Sigmoid colon (tissue), 7 donors: ENCODE measurements at places on chromosomes 13 and 19. TPM values are rescaled to one million over a fixed set of nuclear protein-coding genes. Genes with fewer than 3 reads are reported as not detected.

The ZNF563 gene
- total RNA-seq = 5.7 TPM

GRCh38 chr19:4878491-4878968 is 11.1 kb upstream of the PLIN3 start:
- peak overlapping the region; percentile 75 for H3K27ac ChIP-seq
- H3K4me1 ChIP-seq = peaks cover 15% of the 10 kb centered on the region
- H3K36me3 ChIP-seq = no peaks in the 10 kb centered on the region
- DNase-seq = no peak
- no peak overlapping the region for H3K4me3 ChIP-seq

- DNase-seq = no peak
- H3K27ac ChIP-seq = peak overlapping the region; percentile 61
- H3K36me3 ChIP-seq = no peaks in the 10 kb centered on the region
- peak overlapping the region; percentile 49 for H3K4me3 ChIP-seq
Measured at GRCh38 chr19:16896146-16897028, 7.6 kb downstream of the F2RL3 start.

DNA sequence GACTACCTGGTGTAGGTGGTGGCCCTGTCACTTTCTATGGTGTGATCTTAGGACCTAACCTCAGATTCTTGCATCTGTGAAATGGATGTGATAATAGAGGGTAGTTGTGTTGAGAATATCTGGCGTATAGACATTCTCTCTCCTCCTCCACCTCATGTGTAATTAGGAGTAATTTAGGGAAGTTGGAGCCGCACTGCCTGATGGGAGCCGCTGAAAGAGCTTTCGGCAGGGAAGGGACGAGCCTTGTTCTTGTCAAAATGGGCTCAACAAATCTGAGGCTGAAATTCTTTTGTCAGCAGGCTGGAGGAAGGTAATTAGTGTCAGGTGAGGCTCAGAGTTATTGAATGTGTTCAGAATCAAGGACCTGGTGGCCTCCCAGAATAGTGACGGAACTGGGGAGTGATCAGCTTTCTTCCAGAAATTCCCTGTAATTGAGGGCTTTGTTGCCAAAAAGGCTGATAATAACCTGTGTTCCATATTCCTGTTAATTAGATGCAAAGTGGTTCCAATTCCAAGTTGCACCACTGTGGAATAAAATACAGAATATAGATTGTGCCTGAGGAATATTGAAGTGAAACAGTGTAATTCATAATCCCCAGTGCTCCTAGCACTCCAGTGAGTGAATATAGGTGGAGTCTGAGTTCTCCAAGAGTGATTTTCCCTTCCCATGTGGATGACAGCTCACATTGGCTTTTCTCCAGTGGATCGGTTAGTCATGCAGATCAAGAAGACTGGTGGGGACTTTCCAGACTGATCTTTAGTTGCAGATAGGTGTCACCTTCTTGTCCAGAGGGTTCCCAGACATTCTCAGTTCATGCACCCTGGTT is 47.5 kb downstream of the SPATA13 start:
- DNase-seq = no peak
- H3K36me3 ChIP-seq = no peaks in the 10 kb centered on the region
- no peaks in the 10 kb centered on the region for H3K27me3 ChIP-seq
- no peak overlapping the region for H3K4me3 ChIP-seq
- no peak overlapping the region for H3K27ac ChIP-seq

DNA sequence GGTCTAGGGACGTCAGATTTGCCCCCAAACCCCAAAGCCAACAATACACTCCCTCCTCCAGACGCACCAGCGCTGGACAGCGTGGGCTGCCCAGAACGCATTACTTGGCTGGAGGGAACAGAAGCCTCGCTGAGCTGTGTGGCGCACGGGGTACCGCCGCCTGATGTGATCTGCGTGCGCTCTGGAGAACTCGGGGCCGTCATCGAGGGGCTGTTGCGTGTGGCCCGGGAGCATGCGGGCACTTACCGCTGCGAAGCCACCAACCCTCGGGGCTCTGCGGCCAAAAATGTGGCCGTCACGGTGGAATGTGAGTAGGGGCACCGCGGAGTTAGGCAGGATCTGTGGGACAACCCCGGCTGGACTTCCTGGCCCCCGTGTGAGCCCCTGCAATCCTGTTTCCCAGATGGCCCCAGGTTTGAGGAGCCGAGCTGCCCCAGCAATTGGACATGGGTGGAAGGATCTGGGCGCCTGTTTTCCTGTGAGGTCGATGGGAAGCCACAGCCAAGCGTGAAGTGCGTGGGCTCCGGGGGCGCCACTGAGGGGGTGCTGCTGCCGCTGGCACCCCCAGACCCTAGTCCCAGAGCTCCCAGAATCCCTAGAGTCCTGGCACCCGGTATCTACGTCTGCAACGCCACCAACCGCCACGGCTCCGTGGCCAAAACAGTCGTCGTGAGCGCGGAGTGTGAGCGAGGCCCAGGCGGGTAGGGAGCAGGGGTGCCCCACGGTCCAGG is 4.0 kb downstream of the ICAM5 start:
- H3K27me3 ChIP-seq = peaks cover 98% of the 10 kb centered on the region
- H3K4me3 ChIP-seq = no peak overlapping the region
- H3K27ac ChIP-seq = no peak overlapping the region
- no peaks in the 10 kb centered on the region for H3K36me3 ChIP-seq
- no peak for DNase-seq
- H3K4me1 ChIP-seq = peaks cover 57% of the 10 kb centered on the region

- no peaks in the 10 kb centered on the region for H3K4me1 ChIP-seq
- H3K4me3 ChIP-seq = no peak overlapping the region
- H3K27me3 ChIP-seq = no peaks in the 10 kb centered on the region
- H3K27ac ChIP-seq = no peak overlapping the region
- no peaks in the 10 kb centered on the region for H3K36me3 ChIP-seq
Measured at GRCh38 chr13:94412870-94413597, 66.4 kb downstream of the DCT start.

- DNase-seq = no peak
- H3K27me3 ChIP-seq = no peaks in the 10 kb centered on the region
- H3K4me3 ChIP-seq = no peak overlapping the region
- no peaks in the 10 kb centered on the region for H3K36me3 ChIP-seq
- H3K27ac ChIP-seq = no peak overlapping the region
Measured at GRCh38 chr19:33260628-33261418, 35.2 kb upstream of the SLC7A10 start.

- H3K4me3 ChIP-seq = no peak overlapping the region
- H3K36me3 ChIP-seq = no peaks in the 10 kb centered on the region
- DNase-seq = no peak
- H3K4me1 ChIP-seq = no peaks in the 10 kb centered on the region
- H3K27me3 ChIP-seq = no peaks in the 10 kb centered on the region
- peak overlapping the region; percentile 54 for H3K27ac ChIP-seq
Measured at GRCh38 chr13:40476175-40476958, 190.1 kb downstream of the FOXO1 start.

GRCh38 chr13:72864142-72865011 is 82.4 kb downstream of the PIBF1 start:
- DNase-seq = no peak
- no peak overlapping the region for H3K4me3 ChIP-seq
- H3K36me3 ChIP-seq = no peaks in the 10 kb centered on the region
- no peaks in the 10 kb centered on the region for H3K4me1 ChIP-seq
